Left colon (tissue), 2 donors: ENCODE measurements at places on chromosomes 6 and 20. TPM values are rescaled to one million over a fixed set of nuclear protein-coding genes. Genes with fewer than 3 reads are reported as not detected.

DNA sequence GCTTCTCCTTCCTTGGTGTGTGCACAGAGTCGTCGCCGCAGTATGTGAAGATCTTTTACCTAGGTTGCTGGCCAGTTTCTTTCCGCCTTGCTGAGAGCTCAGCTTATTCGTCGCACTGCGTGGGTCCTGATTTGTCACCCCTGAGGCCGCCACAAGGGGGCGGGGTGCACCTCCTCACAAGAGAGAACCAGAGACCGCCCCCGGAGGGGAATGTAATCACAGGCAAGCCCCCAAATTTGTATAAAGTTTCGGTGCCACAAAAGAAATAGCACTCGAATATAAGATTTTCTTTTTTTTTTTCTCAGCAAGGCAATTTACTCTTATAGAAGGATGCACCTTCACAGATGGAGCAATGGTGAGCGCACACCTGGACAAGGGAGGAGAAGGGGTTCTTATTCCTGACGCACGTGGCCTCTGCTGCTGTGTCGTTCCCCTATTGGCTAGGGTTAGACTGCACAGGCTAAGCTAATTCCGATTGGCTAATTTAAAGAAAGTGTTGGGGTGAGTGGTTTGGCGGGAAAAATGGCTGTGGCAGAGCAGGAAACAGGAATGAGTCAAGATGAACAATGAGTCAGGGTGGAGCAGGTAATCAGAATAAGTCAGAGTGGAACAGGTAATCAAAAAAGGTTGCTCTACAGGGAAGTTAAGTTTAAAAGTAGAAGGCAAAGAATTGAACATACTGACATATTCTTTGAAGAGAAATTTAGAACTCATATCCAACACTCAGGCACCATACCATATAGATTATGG lies 19.5 kb downstream of the NCOA3 start:
- DNase-seq: no peak

Gene BFSP1
- 0.34 TPM for total RNA-seq

- DNase-seq: no peak
Observed at GRCh38 chr6:105598264-105598663, 195.4 kb upstream of the PREP start.

- DNase-seq: no peak
Observed at GRCh38 chr6:110342759-110343158, 15.4 kb downstream of the METTL24 start.

Gene OOEP
- total RNA-seq: not detected

- DNase-seq: no peak
Observed at GRCh38 chr20:37915800-37916570, 13.1 kb downstream of the VSTM2L start.

Gene DSP
- 249 TPM for total RNA-seq

Gene YIPF3
- total RNA-seq: 134 TPM

GRCh38 chr6:160238761-160239751 lies 19.6 kb downstream of the SLC22A2 start:
- peak; percentile 29 for DNase-seq

- DNase-seq: no peak
Observed at GRCh38 chr6:22819209-22819608, 249.8 kb downstream of the HDGFL1 start.

DNA sequence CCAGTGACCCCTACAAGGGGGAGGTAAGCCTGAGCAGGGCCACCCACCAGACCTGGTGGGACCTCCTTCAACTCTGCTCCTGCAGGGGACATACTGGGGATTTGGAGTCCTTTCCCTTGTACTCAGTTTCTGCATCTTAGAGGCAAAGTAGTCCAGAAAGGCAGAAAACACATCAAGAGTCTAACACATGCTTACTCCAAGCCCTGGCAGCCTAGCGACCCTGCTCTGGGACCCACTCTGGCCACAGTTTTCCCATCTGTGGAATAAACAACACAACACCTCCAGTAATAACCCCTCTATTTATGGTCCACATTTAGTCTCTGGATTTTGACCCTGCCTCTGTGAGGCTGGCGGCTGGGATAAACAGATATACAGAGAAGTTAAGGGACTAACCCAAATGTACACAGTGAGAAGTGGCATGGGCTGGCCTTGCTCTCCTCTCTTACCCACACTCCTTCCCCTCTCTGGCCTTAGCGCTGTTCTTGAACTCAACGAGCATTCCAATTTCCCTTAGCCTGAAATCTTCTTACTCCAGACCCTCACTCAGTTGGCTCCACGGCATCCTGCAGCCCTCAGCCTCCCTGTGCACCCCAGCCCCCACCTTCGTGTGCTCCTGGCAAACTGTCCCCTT lies 16.1 kb upstream of the TLDC2 start:
- no peak for DNase-seq

Gene SERPINB6
- 192 TPM for total RNA-seq

Gene AVP
- total RNA-seq: not detected

GRCh38 chr6:131000544-131000943 lies 62.5 kb downstream of the EPB41L2 start:
- no peak for DNase-seq

DNA sequence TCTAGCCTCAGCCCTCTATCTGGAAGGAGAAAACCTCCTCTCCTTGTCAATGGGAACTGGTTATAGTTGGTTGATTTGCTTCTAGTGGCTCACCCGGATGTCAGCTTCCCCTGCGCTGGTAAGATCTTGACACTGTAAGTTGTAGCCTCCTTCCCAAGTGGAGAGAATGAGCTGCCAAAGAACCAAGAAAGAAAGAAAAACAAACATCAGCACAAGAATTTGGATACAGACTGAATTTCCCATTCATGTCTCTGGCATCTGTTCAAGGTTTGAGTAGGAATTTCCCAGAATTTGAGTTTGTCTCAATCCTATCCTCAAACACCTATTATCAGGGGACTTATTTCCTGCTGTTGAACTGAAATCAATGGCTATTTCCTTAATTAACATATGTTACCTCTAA lies 44.1 kb downstream of the ELOVL2 start:
- no peak for DNase-seq

Gene TRAPPC3L
- not detected for total RNA-seq

- no peak for DNase-seq
Observed at GRCh38 chr6:35311390-35312075, 13.9 kb downstream of the DEF6 start.

DNA sequence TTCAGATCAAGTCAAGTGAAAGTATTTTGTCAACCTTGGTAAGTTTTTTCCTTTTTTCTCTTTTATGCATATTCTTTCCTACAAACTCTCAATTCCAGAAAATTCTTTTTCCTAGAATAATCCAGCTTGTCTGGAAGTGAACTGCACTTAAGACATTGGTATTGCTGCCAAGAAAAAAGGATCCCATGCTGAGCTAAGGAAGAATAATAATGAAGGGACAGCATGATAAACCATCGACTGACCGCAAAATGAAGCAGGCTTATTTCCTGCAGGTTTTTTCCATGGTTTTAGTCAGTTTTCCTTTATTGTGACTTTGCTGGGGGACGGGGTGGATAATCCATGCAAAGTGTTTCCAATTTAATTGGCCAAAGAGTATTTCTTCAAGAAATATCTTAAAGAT lies 857.6 kb upstream of the SLC35B3 start:
- no peak for DNase-seq

DNA sequence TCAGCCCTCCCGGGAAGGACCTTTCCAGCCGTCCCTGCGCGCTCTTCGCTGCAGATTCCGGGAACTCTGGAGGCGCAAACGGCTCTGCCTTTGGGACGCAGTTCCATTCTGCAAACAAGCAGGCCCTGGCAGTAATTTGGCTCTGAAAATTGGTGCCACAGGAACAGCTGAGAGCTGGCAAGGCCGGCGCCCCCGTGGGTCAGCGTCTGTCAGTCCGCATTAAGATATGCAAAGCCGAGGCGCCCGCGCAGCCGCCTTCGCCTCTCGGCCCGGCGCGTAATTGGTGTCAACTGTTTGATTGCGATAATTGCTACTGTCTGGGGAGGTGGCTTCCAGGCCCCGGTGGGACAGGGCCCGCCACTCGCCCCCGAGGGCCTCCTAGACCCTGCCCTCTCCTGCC lies 73.6 kb downstream of the NCR2 start:
- DNase-seq: no peak

Gene LINC00237
- not detected for total RNA-seq

- DNase-seq: no peak
Observed at GRCh38 chr20:41983159-41983558, 365.0 kb upstream of the CHD6 start.

Gene MYL9
- 36.9 TPM for total RNA-seq
